ENCODE measurements at places on chromosomes 2 and 18.

- no peak for DNase-seq
These were observed 105.5 kb downstream of the BCL2 start for GRCh38 chr18:63213936-63214671.

- DNase-seq, result no peak
These were observed 531.6 kb upstream of the SMIM21 start for GRCh38 chr18:75959150-75959549.

GRCh38 chr2:109079590-109079989 is 49.4 kb upstream of the SH3RF3 start:
- DNase-seq, result no peak

- no peak for DNase-seq
These were observed 3.5 kb upstream of the ERICH2 start for GRCh38 chr2:170766693-170767092.

- DNase-seq, result no peak
These were observed 76.4 kb downstream of the BOD1L2 start for GRCh38 chr18:57223144-57223870.

- DNase-seq, result no peak
These were observed 470.1 kb upstream of the HS6ST1 start for GRCh38 chr2:128788636-128789220.

DNA sequence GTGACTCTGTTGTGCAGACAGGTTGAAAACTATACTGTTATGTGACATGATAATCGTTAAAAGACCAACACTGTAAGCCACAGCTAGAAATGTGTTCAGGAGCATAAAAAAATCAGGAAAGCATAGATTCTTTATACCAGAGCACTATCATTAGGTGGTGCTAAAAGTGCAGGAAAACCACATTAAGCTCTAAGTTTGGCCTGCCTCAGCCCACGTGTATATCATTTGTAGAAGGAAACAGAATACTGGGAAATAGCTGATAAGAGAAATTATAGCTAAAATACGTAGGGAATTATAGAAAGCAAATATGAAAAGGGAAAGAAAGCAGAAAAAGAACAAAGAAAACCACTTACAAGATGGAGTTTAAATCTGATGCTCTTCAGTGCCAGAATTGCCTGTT is 26.5 kb upstream of the C2orf74 start:
- DNase-seq, result peak; percentile 27

DNA sequence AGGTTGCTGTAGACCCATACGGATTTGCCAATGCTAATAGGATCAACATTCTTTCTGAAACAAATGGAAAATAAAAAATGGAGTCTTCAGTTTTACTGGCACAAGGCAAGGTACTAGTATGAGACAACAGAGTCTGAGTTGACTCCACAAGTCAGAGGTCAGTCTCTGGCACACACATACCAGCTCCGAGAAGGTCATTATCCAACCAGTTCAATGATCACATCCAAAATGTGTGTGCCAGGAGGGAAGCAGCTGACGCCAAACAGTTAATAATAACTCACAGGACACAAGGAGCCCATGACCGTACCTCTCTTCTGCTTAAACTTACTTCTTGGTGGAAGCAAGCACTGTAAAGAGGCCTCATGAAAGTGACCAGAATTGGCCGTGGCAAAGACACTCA is 528.6 kb downstream of the ZNF516 start:
- DNase-seq, result no peak

DNA sequence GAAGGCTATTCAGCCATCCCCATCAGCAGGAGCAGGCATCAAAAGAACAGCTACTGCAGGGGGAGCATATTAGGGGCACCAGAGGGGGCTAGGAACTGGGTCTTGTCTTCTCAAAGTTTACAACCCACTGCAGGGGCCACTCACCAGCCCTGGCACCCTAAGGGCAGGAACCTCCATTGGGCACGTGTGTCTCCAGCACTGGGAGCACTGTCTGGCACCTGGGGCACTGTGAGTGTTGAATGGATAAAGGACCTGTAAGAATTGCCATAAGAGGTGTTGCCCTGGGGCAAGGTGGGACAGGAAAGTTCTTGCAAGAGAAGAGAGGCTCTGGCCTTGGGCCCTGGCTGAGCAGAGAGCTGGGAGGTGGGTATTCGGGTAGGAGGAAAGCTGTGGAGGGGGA is 1.4 kb upstream of the STEAP3 start:
- DNase-seq, result no peak

GRCh38 chr2:84132370-84132769 is 326.7 kb downstream of the SUCLG1 start:
- DNase-seq, result no peak

GRCh38 chr2:241822264-241822623 is 13.3 kb downstream of the NEU4 start:
- no peak for DNase-seq

DNA sequence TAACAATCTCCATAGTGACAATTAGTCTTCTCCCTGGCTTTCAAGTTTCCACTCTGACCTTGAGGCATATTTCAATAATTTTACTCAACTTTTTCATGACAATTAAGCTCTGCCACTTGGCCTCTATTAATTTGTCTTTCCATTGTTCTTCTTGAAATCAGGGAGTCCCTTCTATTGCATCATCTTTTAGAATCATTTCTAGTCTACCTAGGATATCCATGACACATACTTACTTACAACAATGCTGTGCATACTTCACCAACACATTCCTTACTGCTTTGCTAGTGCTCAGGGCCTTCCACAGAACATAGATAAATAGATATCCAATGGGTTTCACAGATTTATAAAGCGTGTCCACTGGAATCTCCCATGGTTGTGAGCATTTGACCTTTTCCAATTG is 331.5 kb upstream of the LRP1B start:
- DNase-seq, result no peak
